Iris pigment epithelial cell (primary cell): ENCODE measurements at places on chromosomes 5 and 9.

DNA sequence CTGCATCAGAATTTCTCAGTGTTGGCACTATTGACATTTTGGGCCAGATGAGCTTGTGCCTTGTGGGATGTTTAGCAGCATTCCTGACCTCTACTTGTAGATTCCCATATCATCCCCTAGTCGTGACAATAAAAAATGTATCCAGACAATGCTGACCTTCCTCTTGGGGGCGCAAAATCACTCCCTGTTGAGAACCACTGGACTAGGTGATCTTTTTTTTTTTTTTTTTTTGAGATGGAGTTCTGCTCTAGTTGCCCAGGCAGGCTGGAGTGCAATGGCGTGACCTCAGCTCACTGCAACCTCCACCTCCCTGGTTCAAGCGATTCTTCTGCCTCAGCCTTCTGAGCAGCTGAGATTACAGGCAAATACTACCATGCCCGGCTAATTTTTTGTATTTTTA is 22.6 kb downstream of the STXBP1 start:
- DNase-seq: no peak

- DNase-seq: no peak
Measured at GRCh38 chr5:120141076-120141475, 323.0 kb upstream of the PRR16 start.

DNA sequence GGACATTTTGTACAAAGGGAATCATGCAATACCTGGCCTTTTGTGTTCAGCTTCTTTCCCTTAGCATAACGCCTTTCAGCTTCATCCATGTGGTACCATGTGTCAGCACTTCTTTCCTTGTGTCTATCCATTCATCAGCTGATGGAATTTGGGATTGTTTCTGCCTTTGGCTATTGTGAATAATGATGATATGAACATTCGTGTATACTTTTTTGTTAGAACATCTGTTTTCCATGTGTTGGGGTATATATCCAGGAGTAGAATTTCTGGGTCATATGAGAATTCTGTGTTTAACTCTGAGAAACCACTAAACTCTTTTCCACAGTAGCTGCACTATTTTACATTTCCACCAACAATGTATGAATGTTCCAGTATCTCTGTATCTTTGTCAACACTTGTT is 14.8 kb upstream of the PRRC2B start:
- no peak for DNase-seq

DNA sequence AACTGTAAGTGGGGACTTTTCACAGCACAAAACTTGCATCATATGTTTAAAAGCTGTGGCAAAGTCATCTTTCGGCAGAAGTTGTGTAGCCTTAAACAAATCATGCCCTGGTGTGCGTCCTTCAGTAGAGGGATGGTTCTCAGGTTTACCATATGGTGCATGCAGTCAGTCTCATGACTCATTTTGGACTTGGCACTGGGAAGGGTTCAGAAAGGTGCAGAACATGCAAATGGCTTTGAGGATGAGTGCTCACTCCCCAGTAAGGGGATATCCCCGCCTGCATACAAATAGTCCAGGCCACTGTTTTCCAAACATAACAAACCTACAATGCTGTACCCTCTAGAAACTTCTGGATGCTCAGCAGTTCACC is 260.3 kb downstream of the NDUFS4 start:
- DNase-seq: peak; percentile 3

DNA sequence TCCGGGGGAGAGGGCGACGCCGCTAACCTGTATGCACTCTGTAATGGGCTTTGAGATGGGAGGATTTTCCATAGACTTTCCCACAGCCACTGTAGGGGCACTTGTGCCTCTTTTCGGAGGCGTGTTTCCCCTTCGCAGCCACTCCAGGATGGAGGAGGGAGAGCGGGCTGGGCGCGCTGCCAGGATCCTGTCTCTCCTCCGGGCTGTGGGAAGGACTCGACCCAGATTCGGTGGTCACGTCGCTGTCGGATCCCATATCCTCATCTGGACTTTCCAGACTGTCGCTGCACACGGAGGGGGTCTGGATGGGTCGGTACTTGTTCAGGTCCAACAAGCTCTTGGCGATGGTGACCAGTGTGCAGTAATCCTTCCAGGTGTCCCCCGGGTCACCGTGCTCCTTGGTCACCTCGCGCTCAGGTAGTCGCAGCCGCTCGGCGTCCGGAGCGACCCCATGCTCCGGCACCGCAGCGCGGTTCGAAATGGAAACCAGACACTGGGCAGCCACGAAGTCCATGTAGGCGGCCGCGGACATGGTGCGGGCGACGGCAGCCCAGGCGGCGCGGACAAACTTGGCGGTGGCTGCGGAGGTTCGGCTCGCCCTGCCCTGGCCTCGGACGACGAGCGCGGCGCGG is 1.5 kb downstream of the KLF9 start:
- DNase-seq: peak; percentile 81
